Activated CD4-positive, alpha-beta T cell treated with anti-CD3 and anti-CD28 coated beads, Interleukin-2, amount 50 U/mL, for 24 hours (primary cell): ENCODE measurements at places on chromosomes 2 and 18.

DNA sequence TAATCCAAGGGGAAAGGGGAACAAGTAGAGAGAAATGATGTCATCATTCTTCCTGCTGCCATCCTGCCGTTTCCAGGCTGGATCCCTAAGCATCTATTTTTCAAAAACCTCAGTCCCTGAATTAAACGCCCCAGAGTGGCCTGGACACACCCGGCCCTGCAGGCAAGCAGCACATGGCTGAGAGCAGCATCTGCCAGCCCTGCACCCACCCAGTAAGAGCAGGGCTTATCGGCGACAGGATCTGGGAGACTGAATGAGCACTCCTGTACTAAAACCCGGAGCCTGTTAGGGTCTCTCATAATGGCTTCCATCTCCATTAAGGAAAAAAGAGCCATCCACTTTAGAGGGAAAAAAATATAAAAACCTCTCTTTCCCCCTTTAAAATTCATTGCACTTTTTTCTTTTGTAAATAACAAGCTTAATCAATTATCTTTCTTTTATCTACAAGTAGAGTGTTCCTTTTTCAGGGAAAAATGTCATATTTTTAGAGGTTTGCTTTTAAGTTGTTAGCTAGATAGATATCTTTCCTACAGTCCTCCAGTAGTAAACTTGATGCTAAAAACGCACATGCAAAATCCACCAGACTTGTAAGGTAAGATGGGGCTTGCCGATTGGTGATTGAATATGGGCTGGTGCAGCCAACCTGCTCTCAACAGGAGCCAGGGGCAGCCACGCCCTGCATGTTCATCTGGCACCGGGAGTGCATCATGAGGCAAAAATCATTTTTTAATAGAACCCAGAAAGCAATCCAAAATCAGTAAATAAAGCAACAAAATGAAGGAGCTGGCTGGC lies 457.8 kb downstream of the EIPR1 start:
- no peak for DNase-seq

DNA sequence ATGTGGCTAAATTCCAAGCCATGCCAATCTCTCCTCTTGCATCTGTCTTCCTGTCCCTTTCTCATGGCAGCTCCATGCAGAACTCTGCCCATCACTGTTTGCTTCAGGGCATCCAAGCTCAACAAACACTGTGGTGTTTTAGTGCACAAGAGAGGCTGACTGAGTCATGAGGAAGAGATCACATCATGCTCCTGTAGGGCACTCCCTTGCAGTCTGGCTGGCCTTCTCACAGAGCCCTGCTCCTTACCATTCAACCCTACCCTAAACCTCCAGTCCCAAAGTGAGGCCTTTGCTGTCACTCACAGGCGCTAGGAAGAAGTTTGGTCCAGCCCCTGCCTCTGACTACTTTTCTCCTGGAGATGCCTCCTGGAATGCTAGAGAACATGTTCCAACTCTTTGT lies 194.0 kb downstream of the LRATD1 start:
- DNase-seq = no peak

- DNase-seq = no peak
These were observed 148.7 kb downstream of the NDUFA10 start for GRCh38 chr2:239876271-239876947.

GRCh38 chr2:39871291-39871761 lies 92.3 kb upstream of the THUMPD2 start:
- no peak for DNase-seq

- DNase-seq = no peak
These were observed 7.3 kb downstream of the ALPP start for GRCh38 chr2:232385660-232386489.

DNA sequence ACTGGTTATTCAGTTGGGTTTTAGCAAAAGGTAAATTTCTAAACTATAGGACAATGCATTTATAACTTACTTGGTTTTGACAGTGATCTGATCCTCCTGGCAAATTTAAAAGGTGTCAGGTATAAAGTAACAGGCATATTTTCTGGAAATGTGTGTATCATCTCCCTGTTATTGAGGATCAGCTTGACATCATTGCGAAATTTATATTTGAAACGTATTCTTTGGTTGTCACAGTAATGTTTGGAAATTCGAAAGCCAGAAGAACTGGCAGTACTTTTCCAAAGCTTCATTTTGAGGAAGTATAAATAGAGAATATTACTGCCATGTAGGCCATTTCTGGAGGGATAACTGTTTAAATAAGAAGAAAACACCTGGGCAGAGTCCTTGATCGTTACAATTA lies 422.2 kb upstream of the NRXN1 start:
- no peak for DNase-seq

DNA sequence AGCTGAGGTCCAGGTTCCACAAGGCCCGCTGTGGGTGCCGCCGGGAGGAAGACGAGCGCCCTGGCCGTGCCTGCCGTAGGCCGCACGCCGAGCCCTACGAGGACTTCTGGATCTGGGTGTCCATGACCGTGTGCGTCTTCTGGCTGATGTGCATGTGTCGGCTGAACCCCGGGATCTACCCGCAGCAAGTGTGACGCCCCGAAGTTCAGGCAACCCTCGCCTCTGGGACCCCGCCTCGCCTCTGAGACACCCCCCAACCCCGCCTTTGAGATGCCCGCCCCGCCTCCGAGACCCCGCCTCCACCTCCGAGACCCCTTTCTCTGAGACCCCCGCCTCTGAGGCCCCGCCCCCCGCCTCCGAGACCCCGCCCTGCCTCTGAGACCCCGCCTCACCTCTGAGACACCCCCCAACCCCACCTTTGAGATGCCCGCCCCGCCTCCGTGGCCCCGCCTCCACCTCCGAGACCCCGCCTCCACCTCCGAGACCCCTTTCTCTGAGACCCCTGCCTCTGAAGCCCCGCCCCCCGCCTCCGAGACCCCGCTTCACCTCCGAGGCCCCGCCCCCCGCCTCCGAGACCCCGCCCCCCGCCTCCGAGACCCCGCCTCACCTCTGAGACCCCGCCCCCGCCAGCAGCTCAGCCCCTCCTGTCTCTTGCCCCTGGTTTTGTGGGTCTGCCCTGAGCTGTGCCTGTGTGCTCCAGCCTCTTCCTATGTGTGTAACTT lies 3.7 kb downstream of the RTP5 start:
- no peak for DNase-seq

DNA sequence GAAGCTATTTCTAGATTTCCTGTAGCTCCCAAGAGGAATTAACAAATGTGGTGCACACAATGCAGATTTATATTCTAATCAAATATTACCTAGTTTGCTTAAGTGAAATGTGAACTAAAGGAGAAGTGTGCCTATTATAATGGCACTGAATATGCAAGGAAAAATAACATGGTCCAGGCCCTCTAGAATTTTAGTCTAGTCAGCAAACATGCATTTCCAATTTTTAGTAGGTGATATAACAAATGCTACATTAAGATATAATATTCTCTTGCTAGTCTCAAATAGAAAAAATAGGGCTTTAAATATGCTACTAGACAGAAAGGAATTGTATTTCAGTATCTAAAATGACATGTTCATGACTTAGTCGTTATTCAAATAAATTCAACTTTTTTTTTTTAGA lies 689.5 kb downstream of the TMEM182 start:
- no peak for DNase-seq
